ENCODE measurements at places on chromosomes 4 and X. TPM values are rescaled to one million over a fixed set of nuclear protein-coding genes. Genes with fewer than 3 reads are reported as not detected.

Gene HS3ST1
- total RNA-seq = 0.04 TPM

- no peak for DNase-seq
Observed at GRCh38 chr4:95108883-95109421, 351.2 kb downstream of the BMPR1B start.

GRCh38 chrX:21174439-21174838 is 199.8 kb upstream of the CNKSR2 start:
- no peak for DNase-seq

Gene ESX1
- total RNA-seq = not detected

GRCh38 chr4:124429746-124430250 is 282.7 kb downstream of the ANKRD50 start:
- no peak for DNase-seq

GRCh38 chr4:152010710-152011079 is 249.9 kb upstream of the GATB start:
- no peak for DNase-seq

GRCh38 chrX:120452131-120452530 is 17.0 kb downstream of the LAMP2 start:
- DNase-seq = peak; percentile 27

Measured in H9 (cell line).